SHP77 (cell line): ENCODE measurements at places on chromosomes 2 and 18.

DNA sequence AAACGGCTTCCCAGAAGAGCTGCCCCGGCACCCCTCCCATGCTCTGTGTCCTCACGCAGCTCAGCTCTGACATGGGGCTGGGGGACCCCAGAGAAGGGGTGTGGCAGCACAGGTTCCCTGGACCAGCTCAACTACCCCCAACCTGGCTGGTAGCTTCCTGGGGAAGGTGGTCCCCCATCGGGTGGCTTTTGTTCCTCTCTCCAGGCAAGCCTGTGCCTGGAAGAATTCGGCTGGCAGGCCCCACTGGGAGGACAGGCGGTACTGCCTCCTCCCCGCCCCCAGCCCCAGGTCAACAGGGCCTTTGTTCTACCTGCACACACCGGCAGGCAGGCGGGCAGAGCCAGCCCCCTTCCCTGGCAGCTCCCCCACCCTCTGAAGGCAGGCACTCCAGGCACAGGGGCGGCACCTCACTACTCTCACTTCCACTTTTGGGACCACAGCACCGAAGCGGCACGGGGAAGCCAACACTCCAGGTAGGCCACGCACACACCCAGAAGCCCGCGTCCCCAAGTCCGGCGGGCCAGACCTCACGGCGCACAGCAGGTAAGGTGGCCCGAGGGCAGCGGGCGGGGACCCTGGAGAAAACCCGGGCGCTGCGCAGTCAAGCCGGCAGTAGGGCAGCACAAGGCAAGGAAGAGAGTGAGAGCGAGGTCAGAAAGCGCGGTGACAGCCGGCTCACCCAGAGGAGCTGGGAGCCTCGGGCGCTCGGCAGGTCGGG is 1.3 kb downstream of the HS6ST1 start:
- no peak for DNase-seq

- no peak for DNase-seq
Measured at GRCh38 chr2:214395040-214395439, 15.8 kb upstream of the VWC2L start.

GRCh38 chr2:206260188-206261012 is 14.1 kb upstream of the ZDBF2 start:
- peak; percentile 14 for DNase-seq

- DNase-seq: no peak
Measured at GRCh38 chr2:170842785-170843184, 26.1 kb downstream of the GAD1 start.

- no peak for DNase-seq
Measured at GRCh38 chr18:79935098-79935480, 16.4 kb downstream of the SLC66A2 start.

DNA sequence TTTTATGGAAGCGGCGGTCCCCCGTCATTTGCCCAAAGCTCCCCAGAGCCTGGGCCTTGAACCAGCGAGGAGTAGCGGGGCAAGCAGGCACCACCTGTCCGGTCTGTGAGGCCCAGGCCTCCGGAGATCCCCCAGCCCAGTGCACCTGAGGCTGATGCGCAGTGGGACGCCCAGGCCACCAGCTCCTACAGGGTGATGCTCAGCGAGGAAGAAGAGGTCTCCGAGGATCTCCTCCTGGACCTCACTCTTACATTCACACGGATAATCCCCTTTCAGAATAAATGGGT is 220.2 kb downstream of the NDUFA10 start:
- no peak for DNase-seq

DNA sequence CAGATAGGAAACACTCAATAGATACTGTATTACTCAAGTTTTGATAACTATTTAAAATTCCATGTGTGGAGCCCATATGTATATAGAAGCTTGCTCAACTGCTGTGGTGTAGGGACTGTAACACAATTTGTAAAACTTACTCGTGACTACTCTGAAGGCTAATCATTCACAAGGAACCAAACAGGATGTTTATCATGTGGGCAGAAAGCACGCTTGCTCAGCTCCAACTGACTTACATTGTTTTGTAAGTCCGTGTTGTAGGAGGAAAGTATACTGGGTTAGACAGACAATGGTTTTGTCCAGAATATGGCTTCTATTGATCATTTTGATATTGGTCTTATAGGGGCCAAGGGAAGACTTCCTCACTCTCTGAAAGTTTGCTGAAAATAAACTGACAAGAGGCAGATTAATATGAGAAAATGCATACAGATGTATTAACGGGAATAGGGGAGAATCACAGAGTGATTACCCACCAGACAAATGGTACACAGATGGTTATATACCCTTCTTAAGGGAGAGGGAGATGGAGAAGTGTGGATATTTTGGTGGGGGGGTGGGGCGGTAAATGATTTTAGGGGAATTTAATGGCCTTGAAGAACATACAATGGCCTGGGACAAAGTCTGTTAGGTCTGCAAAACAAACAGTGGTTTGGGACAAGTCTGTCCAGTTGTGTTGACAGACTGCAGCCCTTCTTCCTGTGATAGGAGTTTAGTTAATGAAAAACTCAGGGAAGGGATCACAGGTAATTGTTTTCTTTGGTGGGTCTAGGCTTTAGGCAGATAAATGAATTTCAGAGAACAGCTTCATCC is 259.3 kb upstream of the SP5 start:
- DNase-seq: no peak

DNA sequence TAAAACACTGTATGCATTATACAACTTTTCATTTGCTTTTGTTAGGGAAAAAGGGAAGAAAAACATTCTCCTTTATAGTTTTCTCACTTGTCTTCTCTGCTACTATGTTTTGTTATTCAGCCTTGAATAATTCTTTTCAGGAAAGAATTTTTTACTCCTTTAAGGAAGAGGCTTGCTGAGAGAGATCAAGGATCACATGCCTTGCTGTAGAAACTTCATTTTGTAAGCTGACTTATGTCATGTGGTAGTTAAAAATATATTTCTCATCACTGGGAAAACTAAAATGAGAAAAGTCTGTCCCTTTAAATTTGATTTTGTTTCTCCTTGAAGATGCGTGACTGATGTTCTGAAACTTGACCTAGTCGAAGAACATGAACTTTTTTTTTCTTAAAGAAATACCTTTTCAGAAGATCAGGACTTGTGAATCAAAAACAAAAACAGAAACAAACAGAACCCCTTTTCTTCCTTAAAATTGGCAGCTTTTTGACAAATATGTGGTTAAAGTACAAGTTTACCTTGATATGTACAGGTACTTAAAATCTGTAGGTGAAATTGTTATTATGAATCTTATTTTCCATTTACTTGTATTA is 145.1 kb downstream of the COMMD1 start:
- no peak for DNase-seq

DNA sequence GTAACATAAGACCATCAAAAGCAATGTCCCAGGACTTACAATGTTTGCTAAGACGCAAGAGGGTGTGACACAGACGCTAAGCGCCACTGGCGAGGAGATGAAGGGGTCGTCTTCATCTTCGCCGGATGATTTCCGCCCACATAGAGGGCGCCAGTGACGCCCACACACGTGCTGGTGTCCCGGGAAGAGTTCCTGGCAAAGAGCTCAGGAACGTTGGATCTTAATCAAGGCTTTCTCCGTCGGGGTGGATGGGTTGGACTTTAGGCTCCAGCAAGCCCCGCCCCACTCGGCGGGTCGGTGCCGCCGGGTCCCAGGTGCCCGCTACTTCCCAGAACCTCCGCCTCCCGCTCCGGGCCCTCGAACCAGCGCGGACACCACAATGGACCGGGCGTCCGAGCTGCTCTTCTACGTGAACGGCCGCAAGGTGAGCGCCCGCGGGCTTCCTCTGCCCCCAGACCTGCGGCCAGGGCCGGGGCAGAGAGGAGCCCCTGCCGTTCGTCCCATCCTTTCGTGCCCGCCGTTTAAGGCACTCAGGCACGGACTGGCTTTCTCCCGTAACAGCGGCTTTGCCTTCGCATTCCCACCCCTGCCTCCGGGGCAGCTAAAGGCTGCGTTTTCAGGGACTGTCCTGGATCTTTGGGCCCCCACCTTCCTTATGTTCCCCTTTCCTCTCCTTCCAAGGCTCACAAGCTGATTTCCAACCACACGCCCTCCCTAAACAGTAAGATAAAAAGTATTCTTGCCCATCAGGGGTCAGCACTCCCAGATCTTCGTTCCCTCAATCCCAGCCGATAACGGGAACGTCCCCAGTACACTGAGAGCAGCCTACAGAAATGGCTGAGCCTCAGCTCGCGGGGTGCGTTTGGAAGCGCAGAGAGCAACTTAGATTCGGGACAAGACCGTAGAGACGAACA is at the start of gene AOX1:
Gene AOX1 (plus strand): TSS at position 285 of the 914 bp plus-strand sequence. CDS start 95 bp downstream, at position 380.
- DNase-seq: no peak

- no peak for DNase-seq
Measured at GRCh38 chr2:217639481-217639880, 363.3 kb downstream of the TNS1 start.

DNA sequence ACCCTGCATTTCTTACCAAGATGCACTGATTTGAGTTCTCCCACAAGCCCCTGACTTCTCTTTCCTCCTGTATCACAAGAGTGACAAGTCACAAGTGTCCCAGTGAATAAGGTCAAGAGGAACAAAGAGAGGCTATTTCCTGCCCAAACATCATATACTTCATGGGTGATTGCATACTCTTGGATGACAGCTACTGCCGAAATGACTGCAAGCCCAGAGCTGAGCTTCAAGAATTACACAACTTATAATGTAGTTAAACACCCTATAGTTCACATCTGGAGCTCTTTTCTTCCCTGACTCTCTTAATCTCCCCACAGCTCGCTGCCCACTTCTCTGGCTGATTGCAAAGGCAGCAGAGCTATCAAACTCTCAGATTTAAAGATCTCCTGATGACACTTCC is 289.7 kb upstream of the PARD3B start:
- no peak for DNase-seq

DNA sequence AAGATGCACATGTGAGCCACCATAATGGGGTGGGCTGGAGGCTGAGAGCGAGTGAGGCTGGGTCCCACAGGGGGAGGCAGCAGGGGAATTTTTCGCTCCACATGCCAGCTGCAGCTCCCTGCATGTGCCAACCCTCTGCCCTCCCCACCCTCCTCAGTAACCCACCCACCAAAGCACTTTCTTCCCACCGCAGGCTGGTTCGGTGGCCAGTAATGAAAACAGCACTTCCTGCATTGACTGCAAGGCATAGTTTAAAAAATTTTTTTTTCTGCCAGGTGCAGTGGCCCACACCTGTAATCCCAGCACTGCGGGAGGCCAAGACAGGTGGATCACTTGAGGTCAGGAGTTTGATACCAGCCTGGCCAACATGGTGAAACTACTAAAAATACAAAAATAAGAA is 147.5 kb upstream of the TTC39C start:
- DNase-seq: no peak

DNA sequence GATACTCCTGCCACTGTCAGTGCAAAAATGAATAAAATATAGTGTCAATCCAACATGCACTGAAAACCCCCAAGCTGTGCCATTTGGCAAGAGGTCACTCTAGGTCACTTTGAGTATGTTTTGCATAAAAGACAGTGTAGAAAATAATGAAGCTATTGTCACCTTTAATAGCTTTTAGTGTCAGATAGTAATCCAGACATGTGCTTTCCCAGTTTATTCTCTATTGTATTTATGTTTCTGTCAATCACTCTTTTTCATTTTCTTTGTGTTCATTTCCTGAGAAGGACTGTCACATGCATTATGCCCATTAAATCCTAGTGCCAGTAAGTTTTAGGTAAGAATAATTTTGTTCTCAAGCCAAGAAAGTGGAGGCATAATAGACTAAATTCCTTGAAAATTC is 1073.9 kb upstream of the CDH2 start:
- DNase-seq: no peak
